Cardiac ventricle fibroblast (primary cell): ENCODE measurements at places on chromosomes 6 and 20. TPM values are rescaled to one million over a fixed set of nuclear protein-coding genes. Genes with fewer than 3 reads are reported as not detected.

Gene AVP
- not detected in 2 replicates for total RNA-seq

Gene QRSL1
- total RNA-seq: 6.2 and 8.2 TPM in 2 replicates

Gene DCDC2
- not detected in 2 replicates for total RNA-seq

Gene SCP2D1
- not detected in 2 replicates for total RNA-seq

Gene RRAGD
- total RNA-seq: 0.20 and 0.75 TPM in 2 replicates

Gene PXT1
- total RNA-seq: not detected in 2 replicates

Gene PLG
- total RNA-seq: not detected in 2 replicates

Gene GRM1
- not detected in 2 replicates for total RNA-seq

Gene BNIP5
- total RNA-seq: not detected in 2 replicates

Gene OR14J1
- total RNA-seq: not detected in 2 replicates

Gene ADGB
- not detected in 2 replicates for total RNA-seq

Gene WFDC2
- total RNA-seq: not detected in 2 replicates

Gene PSMB1
- total RNA-seq: 183 and 192 TPM in 2 replicates

Gene BMP7
- total RNA-seq: not detected in 2 replicates

Gene C6orf52
- not detected in 2 replicates for total RNA-seq

Gene HUS1B
- not detected in 2 replicates for total RNA-seq

Gene ENPP1
- 1.2 and 1.7 TPM in 2 replicates for total RNA-seq

Gene TCF15
- total RNA-seq: not detected in 2 replicates

Gene SNX21
- total RNA-seq: 71.0 and 101 TPM in 2 replicates

Gene SLC4A11
- total RNA-seq: 0.94 and 1.5 TPM in 2 replicates

Gene NINL
- 5.7 and 9.4 TPM in 2 replicates for total RNA-seq

Gene C20orf144
- not detected in 2 replicates for total RNA-seq

Gene PTCRA
- not detected in 2 replicates for total RNA-seq

Gene HLA-DMA
- 3.9 and 4.2 TPM in 2 replicates for total RNA-seq

Gene FLRT3
- not detected in 2 replicates for total RNA-seq

Gene SLC35B3
- total RNA-seq: 17.0 and 17.3 TPM in 2 replicates

Gene BTN1A1
- total RNA-seq: not detected in 2 replicates

Gene PXDC1
- total RNA-seq: 61.0 and 67.8 TPM in 2 replicates

Gene FAM83D
- 2.9 and 4.2 TPM in 2 replicates for total RNA-seq

Gene HLA-DQA2
- not detected in 2 replicates for total RNA-seq

Gene FAM83C
- not detected in 2 replicates for total RNA-seq

Gene EMILIN3
- total RNA-seq: 0.20 and 0.31 TPM in 2 replicates

Gene ERVFRD-1
- not detected in 2 replicates for total RNA-seq

Gene BACH2
- 0.06 and 0.29 TPM in 2 replicates for total RNA-seq

Gene MMP24OS
- total RNA-seq: 26.0 and 28.8 TPM in 2 replicates

Gene COL19A1
- total RNA-seq: not detected in 2 replicates

Gene SCUBE3
- total RNA-seq: 2.1 and 2.9 TPM in 2 replicates

Gene BHLHE23
- not detected in 2 replicates for total RNA-seq

Gene CAGE1
- total RNA-seq: not detected in 2 replicates

Gene ZCCHC3
- total RNA-seq: 12.5 and 16.4 TPM in 2 replicates

Gene RPS6KA2
- 198 and 224 TPM in 2 replicates for total RNA-seq

Gene OPRM1
- total RNA-seq: not detected in 2 replicates

Gene COL11A2
- 0.05 and 0.06 TPM in 2 replicates for total RNA-seq

Gene LYRM4
- total RNA-seq: 27.0 and 28.6 TPM in 2 replicates

Gene PNPLA1
- not detected in 2 replicates for total RNA-seq

Gene MED23
- total RNA-seq: 17.8 and 19.6 TPM in 2 replicates

Gene PRSS35
- 0.56 and 0.83 TPM in 2 replicates for total RNA-seq

Gene CDSN
- total RNA-seq: not detected in 2 replicates

Gene LIME1
- total RNA-seq: 1.1 and 2.9 TPM in 2 replicates

Gene FKBP1C
- 0.37 and 0.39 TPM in 2 replicates for total RNA-seq

Gene NTSR1
- not detected in 2 replicates for total RNA-seq

Gene SS18L1
- 3.6 and 9.2 TPM in 2 replicates for total RNA-seq

Gene JPH2
- 0.25 TPM in 1 of 2 replicates, not detected in the other for total RNA-seq

Gene C4B
- 25.2 and 46.6 TPM in 2 replicates for total RNA-seq

Gene LHFPL5
- not detected in 2 replicates for total RNA-seq

Gene C6orf58
- 0.15 TPM in 1 of 2 replicates, not detected in the other for total RNA-seq

Gene CPNE1
- 122 and 135 TPM in 2 replicates for total RNA-seq

Gene SPATA25
- 0.54 and 1.7 TPM in 2 replicates for total RNA-seq

Gene PTK6
- 0.15 TPM in 1 of 2 replicates, not detected in the other for total RNA-seq
